Posterior cingulate gyrus (tissue), 11 donors: ENCODE measurements at places on chromosomes 5 and 9.

DNA sequence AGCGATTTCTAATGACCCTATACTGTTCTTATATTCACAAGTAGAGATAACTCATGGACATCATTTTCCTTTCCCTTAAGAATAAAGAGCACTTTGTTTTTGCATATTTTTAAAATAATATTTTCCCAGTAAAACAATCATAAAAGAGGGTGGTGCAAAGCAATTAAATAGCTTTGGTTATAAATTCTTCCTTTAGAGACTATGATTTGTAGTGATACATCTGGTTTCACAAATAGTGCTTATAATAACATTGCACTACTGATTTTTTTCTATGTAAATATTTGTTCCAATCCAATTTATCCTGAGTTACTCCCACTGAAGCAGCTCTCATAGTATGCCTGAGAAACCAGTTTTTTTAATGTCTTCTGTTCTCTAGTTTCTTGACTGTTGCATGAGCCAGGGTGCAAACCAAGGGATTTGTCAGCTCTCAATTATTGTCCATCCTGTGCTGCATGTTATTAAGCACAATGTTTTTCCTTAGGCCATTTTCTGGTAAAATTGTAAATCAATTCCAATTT is 74.7 kb downstream of the LURAP1L start:
- DNase-seq: no peak

DNA sequence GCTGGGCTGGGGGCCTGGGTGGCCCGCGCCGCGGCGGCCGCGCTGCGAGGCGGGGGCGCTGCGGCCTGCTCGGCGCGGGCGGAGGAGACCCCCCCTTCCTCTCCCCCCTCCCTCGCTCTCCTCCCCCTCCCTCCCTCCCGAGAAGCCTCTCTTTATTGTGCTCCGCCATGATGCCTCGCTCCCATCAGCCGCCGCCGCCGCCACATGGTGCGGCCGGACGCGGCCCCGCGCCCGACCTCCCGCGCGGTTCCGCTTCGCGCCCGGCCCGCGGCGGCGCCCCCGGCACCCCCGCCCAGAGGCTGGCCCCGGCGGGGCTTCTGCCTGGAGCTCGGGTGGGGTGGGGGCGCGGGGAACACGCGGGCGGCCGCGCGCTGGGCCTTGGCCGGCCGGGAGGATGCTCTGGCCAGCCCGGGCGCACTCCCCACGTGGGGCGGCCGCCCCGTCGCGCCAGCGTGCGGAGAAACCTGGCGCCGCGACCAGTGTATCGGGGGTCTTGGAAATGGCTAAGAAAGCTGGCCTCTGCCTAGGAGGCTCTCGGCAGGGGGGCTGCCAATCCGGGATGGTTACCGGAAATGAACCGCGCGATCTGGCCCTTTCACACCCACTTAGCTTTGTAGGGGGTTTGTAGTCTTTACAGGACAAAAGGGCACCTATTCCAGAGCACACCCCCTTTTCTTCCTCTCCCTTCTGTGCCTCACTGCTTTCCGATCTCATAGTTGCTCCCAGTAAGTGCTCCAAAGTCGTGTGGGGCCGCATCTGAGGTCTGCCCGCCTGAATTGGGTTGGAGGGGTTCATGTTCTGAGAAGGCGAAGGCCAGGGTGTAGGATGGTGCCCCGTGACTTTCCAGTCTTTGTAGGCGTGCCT is 1.0 kb downstream of the SET start:
- no peak for DNase-seq

DNA sequence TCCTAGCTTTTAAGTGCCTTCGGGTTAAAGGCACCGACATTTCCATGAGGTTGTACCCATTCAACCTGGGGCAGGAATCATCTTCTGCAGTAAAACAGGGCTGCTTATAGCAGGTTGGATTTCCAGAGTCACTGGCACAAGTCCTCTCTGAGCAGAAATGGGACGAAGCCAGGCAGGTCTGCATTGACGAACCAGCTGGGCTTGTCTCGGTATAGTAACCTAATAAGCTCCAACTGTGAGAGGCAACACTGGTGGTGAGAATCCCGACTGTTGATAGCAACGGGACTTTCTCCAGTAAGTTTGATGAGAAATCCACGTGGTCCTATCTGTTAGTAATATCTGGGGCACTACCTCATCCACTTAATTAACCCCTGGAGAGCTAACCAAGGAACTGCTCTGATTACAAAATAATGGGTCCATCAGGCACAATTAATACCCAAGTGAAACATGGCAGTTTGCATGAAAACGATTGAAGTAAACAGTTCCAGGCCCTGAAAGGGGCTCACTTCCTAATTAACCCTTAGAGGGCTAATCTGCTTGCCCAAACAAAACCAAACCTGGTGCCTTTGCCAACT is 491.0 kb upstream of the C9orf72 start:
- no peak for DNase-seq

DNA sequence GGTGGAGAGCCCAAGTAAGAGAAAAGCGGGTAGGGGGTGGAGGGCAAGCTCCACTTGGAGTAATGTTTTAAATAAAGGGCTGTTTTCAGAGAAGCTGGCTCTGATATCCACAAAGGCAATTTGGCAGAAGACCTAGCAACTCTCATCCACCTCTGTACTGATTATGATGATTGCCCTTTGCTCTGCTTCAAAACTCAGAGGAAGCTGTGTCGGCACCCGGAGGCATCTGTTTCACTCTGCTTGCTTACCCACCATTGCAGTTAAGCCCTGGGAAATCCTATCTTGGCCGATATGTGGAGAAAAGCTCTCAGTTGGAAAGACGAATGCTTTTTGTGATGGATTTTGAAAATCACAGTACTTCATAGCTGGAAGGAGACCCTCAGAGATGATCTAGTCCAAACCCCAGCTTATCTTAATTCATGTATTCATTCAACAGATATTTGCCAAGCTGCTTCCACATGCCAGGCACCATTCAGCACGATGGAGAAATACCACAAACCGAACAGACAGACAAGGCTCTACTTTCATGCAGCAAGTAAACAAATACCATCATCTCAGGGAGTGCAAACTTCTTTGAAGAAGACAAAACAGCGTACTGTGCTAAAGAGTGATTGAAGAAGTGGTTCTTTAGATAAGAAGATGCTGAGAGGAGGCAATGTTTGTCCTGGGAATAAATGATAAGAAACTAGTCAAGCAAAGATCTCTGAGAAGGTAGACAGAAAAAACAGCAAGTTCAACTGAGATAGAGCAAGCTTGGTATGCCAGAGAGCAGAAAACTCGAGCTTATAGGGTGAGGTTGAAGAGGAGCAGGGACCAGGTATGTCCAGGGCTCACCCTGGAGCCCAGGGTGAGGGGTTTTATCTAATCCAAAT is 140.4 kb upstream of the SPDL1 start:
- DNase-seq: no peak

DNA sequence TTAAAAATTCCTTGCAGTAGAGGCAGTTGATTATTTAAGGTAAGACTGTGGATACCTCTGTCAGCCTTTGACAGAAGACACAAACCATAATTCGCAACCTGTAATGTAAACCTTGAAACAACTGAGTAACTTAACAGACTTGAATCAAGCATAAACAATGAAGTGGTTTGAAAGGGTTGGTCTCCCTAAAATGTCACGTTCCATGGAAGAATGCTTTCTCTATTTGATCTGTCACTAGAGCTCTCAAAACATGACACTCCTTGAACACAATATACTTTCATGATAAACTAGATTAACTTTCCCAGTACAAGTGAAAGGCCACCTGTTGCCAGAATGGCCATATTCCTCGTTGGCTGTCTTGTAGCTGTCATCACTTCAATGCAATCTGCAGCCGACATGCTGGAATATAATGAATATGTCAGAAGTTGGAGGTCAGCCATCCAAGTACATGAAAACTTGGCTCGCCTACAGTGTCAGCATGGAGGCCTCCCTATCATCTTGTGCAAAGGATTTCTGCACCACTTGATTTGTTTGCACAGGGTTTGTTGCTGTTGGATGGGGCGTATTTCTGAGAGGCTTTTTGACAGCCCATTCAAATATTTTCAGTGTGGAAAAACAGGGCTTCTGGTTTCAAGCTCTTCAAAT is 228.0 kb downstream of the TLE4 start:
- DNase-seq: no peak

- no peak for DNase-seq
Observed at GRCh38 chr9:99433555-99433954, 211.5 kb downstream of the SEC61B start.

- no peak for DNase-seq
Observed at GRCh38 chr5:52945040-52945439, 44.1 kb upstream of the ITGA2 start.

DNA sequence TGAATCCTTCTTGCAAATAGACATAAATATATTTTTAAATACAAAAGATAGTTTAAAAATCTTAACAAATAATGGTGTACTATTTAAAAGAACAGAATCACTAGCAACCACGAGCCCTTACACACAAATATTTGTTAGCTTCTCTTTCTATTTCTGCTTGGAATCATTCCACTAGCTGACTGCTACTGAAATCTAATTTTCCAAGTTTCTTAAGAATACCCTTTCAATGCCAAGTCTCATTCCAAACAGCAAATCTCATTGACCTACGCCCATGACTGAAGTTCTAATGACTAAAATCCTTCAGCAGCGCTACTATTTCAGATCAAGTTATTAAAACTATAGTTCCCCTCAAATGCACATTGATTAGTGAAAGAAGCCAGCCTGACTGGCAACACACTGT is 13.2 kb upstream of the PPP1R2B start:
- no peak for DNase-seq

GRCh38 chr5:30505014-30505886 is 688.2 kb upstream of the CDH6 start:
- DNase-seq: no peak

- no peak for DNase-seq
Observed at GRCh38 chr5:125836256-125836655, 587.0 kb upstream of the GRAMD2B start.

DNA sequence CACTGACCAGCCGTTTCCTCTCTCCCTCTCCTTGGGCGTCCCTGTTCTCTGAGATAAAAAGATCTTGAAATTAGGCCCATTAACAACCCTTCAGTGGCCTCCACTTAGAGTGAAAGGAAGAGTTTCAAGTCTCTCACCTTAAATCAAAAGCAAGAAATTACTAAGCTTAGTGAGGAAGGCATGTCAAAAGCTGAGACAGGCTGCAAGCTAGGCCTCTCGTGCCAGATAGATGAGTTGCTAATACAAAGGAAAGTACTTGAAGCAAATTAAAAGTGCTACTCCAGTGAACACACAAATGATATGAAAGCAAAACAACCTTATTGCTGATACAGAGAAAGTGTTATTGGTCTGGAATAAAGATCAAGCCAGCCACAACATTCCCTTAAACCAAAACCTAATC is 331.3 kb upstream of the SEMA6A start:
- no peak for DNase-seq

GRCh38 chr5:168727547-168727946 is 148.4 kb upstream of the PANK3 start:
- no peak for DNase-seq

- DNase-seq: no peak
Observed at GRCh38 chr9:21521448-21521847, 39.3 kb upstream of the IFNE start.

- peak; percentile 43 for DNase-seq
Observed at GRCh38 chr5:4905674-4906520, 234.2 kb upstream of the ADAMTS16 start.

DNA sequence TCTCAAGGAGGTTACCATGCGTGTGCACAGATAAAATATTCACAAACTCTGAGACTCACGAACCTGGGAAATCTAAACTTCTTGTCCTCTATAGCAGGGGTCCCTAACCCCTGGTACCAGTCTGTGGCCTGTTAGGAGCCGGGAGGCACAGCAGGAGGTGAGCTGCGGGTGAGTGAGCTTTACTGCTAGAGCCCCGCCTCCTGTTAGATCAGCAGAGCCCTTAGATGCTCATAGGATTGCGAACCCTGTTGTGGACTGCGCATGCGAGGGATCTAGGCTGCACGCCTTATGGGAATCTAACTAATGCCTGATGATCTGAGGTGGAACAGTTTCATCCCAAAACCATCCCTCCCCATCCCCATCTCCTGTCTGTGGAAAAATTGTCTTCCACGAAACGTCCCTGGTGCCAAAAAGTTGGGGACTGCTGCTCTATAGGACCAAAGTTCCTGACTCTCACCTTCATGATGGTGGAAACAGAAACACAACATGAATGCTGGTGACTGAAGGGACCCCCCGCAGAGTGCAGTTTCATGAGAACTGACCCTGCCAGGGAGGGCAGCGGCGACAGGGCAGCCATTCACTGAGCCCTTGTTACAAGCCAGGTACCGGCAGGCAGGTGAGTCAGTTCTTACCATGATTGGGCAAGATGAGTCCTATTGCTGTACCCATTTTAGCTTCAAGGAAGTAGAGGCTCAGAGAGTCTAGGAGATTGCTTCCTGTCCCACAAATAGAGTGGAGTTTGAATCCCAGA is 181.9 kb downstream of the RGS3 start:
- no peak for DNase-seq

DNA sequence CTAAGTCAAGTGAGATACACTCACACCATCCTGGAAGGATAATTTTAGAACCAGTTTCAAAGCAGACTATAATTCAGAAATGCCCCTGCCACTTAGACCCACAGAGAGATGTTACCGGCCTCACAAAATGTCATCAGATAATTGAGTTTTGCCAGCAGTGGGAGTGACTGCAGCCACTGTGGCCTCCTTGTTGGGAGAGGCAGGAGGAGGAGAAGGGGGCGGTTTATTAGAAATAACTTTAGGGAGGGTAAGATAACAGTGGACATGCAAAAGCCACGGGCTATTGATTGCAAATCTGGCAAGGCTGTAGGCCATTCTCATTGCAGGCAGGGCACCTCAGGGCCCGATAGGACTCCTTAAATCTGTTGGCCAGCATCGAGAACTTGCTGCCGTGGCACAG is 13.4 kb downstream of the GRXCR2 start:
- DNase-seq: no peak

GRCh38 chr9:100715100-100715380 is 137.2 kb downstream of the CAVIN4 start:
- DNase-seq: peak; percentile 19

DNA sequence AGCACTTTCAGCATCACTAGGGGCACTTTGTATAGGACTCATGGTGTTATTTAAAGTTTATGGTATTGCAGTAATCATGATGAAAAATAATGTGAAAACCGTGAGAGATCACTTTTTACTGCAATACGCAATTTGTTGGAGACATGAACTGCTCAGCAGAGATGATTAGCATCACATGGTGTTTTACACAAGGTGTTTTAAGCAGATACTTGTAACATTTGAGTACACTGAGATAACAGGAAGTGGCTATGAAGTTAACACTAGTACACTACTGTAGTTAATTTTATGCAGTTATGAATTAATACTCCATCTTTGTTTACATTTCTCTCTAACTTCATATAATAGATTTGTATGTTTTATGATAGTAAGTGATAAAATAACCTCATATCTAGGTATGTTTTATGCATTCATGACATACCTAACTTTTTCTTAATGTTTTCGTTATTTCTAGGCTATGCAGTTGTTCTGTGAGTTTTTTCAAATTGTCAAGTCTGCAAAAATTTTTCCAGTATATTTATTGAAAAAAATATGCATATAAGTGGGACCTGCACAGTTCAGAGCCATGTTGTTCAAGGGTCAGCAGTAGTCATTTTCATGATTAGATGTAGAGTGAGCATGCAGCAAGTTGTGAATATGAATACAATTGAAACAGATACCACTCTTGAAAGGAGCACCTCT is 13.0 kb downstream of the SUB1 start:
- no peak for DNase-seq

GRCh38 chr5:115461093-115461492 is 83.5 kb downstream of the FEM1C start:
- no peak for DNase-seq
